ENCODE measurements at places on chromosomes 12 and 14. TPM values are rescaled to one million over a fixed set of nuclear protein-coding genes. Genes with fewer than 3 reads are reported as not detected.

DNA sequence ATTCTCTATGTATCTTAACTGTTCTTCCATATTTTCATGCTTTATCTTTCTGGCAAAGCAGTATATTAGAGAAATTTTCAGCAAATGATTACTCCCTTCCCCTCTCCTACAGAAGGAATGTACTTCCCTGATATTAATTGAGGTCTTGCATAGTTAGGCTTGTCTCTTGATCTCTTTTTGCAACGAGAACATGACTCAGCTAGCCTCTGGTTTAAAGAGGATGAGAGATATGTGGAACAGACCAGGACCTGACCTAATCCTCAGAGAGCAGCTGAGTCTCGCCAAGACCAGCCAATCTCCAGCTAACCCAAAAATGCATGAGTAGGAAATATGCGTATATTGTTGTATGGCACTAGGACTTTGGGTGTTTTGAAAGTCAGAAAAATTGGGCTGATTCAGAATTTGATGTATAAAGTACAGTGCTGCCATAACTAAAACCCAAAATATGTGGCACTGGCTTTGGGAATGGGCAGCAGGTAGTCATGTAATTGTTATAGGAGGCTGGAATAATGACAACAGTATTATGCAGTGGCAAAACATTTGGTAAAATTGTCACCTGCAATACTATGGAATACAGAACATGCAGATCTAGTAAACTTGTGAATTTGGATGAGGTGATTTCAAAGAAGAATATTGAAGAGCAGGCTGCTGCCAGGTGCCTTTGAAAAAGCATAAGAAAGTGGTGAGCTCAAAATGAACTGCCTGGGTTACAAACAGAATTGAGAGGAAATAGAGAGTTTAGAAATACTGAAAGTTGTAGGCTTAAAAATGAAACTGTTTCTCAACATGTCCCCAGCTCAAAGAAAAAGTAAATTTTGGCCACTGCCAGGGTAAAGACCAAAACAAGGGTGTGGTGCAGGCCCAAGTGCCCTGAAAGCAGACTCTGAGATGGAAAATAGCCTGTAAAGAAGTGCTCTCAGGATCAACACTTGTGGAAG lies 9.3 kb upstream of the USP15 start:
- peak; percentile 82 for DNase-seq

GRCh38 chr14:35034440-35034833 lies 11.6 kb upstream of the FAM177A1 start:
- DNase-seq: no peak

DNA sequence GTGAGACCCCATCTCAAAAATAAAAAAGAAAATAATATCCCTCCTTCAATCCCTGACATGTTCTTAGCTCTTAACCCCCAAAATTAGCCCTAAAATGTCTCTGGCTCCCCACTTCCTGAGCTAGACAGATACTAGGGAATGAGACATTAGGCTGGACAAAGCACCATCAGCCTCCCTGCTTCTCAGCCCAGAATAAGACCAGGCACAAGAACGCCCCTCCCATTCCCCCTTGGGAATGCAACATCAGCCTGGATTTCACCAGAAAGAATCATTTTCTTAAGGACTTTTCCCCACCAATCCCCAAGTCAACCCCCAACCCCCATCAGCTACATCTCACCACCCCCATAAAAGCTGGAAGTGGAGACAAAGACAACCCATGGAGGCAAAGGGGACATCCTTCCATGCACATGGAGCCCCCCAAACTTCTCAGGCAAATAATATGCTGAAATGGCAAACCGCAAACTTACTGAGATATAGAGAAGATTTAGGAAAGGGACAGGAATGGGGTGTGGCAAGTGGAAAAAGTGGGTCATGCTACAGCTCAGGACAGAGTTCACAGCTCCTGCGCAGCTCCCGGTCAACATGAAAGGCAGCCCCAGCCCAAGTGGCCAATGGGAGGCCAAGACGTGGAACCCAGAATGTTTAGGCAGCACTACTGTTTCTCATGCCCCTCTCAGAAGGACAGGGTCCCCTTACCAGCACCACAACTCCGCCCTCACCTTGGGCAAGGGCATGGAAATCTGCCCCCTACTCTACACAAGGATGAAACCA lies 2.7 kb downstream of the CHD4 start:
- DNase-seq: peak; percentile 50

DNA sequence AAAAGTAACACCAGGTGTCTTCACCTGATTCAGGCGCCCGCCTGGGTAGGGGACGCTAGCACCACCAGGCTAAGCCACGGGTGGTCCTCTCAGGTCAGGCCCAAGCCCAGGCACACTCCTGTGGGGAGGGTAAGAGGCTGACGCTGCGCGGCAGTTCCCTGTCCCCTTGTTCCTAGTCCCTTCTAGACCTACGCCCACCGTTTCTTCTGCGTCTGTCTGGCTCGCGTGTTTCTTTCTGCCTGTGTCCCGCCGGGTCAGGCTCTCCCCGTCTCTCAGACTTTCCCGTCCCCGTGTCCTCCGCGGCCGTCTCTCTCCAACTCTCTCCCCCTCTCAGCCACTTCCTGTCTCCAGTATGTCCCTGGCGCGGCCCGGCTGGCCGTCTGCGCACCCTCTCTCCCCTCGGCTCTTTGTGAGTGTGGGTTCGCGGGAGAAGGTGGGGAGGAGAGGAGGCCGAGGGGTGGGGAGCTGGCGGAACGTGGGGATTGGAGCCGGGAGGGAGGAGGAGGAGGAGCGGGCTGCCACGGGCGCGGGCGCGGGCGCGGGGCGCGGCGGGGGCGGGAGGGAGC lies 3.1 kb upstream of the TNS2 start:
- DNase-seq: peak; percentile 93

GRCh38 chr14:75295061-75295461 lies 16.4 kb downstream of the FOS start:
- DNase-seq: peak; percentile 85

- DNase-seq: no peak
Observed at GRCh38 chr12:98671459-98671858, 26.4 kb downstream of the APAF1 start.

- DNase-seq: no peak
Observed at GRCh38 chr12:59871779-59872178, 275.9 kb downstream of the SLC16A7 start.

Gene ABCD2
- total RNA-seq: 0.32 TPM

Data from fibroblast of villous mesenchyme (primary cell).